ENCODE measurements at places on chromosomes 4 and X.

- DNase-seq, result no peak
Measured at GRCh38 chrX:34880656-34881055, 61.9 kb upstream of the FAM47B start.

- DNase-seq, result no peak
Measured at GRCh38 chr4:165208741-165209388, 1.5 kb downstream of the KLHL2 start.

DNA sequence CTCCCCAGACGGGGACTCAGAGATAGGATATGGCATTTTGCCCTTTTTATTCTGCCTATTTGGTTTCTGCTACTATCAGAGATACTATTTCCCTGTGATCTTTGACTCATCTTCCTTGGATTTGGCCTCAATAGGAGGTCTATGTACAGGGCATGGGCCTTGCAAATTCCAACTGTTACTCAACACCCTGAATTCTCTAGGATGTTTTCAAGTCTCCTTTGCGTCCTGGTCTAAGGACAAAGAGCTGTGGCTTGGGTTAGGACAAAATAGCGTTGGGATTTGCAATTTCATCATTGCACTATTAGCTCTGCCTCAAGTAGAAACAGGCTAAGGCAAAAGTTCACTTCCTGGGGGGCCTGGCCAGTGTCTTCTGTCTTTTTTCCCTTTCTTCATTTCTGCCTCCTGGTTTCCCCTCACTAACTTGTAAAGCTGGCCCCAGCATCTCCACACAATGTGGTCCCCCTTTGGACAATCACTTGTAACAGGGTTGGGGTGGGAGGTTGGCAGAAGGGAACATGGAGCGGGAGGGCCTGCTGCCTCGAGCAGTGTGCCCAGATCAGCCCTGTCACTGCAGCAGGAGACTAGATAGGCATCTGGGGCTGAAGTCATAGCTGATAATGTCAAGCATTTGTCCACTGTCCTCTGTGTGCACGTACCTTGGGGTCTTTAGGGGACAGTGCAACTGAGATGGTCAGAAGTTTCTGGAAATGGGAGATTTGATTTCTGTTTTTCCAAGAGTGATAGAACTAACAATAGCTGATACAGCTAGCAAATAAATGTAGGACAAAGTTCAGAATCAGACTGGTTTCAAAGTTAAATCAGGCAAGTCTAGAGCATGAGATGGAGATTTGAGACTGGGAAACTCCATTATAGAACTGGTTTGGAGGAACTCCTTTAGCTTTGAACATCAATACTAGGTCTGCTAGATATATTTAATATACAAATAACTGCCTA is 25.8 kb upstream of the STBD1 start:
- no peak for DNase-seq

DNA sequence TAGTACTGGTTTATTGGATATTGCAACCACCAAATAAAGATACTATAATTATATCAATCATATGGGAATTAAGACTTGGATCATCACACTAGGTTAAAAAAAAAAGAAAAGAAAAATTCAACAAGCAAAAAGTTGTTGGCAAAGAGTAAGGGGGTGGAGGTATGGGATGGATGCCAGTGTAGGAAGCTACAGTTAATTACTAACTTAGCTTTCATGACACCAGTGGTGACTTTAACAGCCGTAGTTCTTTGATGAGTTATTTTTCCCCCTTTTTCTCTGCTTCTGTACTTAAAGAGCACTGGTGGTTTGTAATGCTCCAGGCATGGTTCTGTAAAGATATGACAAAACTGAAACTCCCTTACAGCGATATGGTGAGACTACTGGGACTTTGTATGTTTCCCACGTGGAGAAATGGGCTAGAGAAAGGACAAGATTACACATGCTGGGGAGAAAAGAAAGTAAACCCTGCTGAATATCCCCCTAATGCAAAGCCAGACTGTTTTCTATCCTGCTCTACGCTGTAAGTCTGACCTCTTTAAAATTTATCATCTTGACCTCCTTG is 210.8 kb downstream of the SPOCK3 start:
- DNase-seq, result no peak

DNA sequence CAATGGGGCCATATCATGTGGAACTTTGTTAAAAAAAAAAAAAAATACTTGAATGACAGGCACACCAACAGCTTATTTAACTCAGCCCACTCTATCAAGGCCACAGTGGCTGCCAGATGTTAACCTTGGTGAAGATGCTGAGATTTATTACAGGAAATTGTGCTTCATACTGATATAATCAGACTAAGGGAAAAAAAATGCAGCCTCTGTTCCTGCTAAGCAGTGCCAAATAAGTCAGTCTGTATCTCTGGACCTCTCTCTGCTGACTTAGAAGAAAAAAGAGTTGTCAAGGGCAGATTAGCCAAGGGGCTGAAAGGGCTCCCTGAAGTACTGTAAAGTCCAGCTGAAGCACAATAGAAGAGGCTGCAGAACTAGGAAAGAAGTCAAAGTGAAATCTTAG is 677.7 kb upstream of the HTR2C start:
- DNase-seq, result no peak

GRCh38 chr4:102404431-102404969 is 59.2 kb upstream of the SLC39A8 start:
- no peak for DNase-seq
